ENCODE measurements at places on chromosomes 7 and 10.

- no peak for DNase-seq
Measured at GRCh38 chr7:73829921-73830680, 695 bp upstream of the CLDN4 start.

GRCh38 chr10:13074563-13075451 is 25.2 kb upstream of the OPTN start:
- peak; percentile 25 for DNase-seq

DNA sequence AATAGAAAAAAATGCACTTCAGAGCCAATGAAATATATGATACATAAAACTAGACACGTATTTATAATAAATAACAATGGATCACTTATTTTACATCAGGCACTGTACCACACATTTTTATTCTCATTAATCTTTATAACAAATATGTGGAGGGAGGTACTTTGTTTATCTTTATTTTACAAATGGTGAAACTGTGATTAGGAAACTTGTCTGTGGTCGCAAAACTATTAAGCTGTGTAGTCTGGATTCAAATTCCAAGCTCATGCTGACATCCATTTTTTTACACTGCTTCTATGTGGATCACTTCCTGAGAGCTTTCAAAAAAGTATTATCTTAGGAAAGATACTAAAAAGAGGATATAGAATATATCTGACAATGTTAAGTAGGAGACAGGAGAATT is 978.6 kb downstream of the SORCS1 start:
- DNase-seq, result no peak

DNA sequence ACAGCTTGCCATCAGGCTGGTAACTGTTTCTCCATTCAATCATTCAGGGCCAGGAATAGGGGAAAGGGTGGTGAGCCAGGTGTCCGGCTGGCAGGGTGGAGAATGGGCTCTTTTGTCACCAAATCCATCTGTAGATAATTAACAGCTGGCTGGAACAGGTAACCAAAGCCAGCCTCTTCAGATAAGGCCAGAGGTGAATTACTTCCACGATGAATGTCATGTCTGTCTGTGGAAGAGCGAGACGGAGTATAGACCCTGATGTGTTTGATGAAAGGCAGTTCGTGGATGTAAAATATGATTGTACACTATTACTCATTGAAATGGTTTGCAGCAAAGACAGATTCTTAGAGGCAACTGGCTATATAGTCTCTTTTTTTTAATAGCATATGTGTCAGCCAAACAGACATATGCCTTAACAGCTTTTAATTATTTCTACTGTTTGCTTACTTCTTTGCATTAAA is 149.8 kb downstream of the KLF6 start:
- no peak for DNase-seq

- no peak for DNase-seq
Measured at GRCh38 chr7:141158561-141158960, 84.7 kb downstream of the TMEM178B start.

GRCh38 chr7:158484801-158485531 is 102.7 kb downstream of the PTPRN2 start:
- no peak for DNase-seq

GRCh38 chr10:24162206-24162985 is 46.5 kb upstream of the KIAA1217 start:
- DNase-seq, result no peak

- no peak for DNase-seq
Measured at GRCh38 chr7:64774204-64774842, 19.9 kb upstream of the ZNF138 start.

DNA sequence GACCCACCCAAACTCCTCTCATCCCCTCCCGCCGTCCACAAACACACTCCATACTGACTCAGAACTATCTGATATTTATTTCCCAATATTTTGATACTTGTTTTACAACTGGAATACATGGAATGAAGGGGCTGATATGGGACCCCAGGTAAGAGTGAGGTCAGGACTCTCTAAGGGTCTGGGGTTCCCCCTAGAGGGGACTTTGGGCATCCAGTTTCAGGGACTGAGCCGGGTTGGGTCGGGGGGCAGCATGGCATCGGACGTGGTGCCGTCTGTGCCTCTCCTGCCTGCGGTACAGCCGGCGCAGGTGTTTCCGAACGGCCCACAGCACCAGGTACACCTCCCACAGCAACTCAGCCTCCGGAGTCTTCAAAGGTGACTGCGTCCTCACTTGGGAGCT is 7.5 kb downstream of the SPACDR start:
- DNase-seq, result no peak

DNA sequence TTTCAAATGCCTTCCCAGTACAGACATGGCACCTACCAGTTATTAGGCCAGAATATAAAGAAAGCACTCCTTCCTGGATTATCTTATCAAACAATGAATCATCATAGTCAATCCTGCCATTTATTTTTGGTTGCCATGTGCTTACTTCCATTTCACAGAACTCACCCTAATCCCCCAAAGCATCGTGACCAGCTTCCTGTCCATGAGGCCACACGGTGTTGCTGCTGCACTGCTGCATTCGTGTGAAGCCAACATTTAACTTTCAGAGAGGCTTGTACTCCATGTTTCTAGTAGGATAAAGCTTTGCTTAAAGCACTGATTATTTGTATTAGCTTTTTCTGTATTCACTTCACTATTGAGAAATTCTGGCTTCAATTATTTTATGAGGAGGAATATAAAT is 14.4 kb downstream of the COL28A1 start:
- DNase-seq, result no peak

DNA sequence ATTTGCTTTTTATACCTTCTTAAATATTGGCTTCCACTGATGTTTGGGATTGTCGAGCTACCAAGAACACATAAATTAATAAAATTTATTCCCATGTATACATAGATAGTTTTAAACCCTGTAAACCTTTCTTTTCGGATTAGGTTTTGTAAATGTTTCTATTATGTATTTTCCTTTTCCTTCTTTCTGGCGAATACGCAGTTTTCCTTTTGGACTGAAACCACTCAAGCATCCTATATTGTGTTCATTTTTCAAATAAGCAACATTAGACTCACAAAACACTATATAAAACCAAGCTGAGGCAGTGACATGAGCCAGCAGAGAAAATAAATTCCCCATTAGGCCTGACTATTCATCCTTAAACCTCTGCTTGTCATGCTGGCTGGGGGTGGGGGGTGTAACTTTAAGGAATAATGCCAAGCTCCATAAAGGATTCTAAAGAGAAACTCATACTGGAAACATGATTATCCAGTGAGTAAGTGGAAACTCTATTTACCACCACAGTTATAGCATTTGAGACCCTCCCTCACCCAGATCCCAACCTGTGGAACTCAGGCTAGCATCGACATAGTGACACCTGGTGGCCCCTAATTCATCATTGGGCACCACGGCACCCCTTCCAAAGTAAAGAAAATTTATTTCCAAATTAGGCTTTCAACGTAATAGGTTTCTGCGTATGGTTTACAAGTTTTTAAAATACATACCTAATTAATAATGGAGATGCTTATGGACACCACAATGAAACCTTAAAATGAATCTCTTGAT is 86.5 kb upstream of the CELF2 start:
- DNase-seq, result no peak

All from stimulated activated CD8-positive, alpha-beta memory T cell treated with anti-CD3 and anti-CD28 coated beads, Interleukin-7, amount 100 ng/mL, for 1 hour (primary cell).